Stimulated activated CD4-positive, alpha-beta T cell treated with anti-CD3 and anti-CD28 coated beads, Interleukin-1b, Interleukin-23, amount 100 ng/mL, for 24 hours (primary cell): ENCODE measurements at places on chromosomes 1 and 21.

- DNase-seq, result no peak
Observed at GRCh38 chr1:20078171-20078651, 8.2 kb downstream of the PLA2G5 start.

GRCh38 chr1:154429118-154429517, 24.0 kb downstream of the IL6R start:
- DNase-seq, result no peak

DNA sequence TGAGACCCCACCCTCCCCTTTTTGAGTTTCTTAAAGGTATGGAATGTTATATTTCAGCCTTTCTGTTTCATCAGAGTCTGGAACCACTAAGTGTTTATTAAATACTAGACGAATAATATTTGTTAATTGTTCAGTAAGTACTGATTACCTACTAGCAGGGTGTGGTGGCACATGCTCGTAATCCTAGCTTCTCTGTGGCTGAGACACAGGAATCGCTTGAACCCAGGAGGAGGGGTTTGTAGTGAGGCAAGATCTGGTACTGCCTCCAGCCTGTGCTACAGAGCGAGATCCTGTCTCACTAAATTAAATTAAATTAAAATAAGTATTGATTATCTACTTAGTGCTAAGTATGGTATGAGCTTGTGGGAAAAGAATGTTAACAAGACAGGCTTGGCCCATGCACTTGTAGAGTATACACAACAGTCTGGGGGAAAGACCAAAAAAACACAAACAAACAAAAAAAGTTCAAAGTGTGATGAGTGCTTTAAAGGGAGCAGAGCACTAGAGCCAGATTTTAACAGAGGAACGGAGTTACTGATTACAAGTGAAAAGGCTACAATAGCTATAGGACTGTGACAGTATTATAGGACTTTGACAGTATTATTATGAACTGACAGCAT, 2.4 kb downstream of the CEPT1 start:
- DNase-seq, result no peak

- no peak for DNase-seq
Observed at GRCh38 chr1:208431721-208432120, 187.5 kb upstream of the PLXNA2 start.

GRCh38 chr1:21779613-21780521, 3.1 kb downstream of the USP48 start:
- no peak for DNase-seq

DNA sequence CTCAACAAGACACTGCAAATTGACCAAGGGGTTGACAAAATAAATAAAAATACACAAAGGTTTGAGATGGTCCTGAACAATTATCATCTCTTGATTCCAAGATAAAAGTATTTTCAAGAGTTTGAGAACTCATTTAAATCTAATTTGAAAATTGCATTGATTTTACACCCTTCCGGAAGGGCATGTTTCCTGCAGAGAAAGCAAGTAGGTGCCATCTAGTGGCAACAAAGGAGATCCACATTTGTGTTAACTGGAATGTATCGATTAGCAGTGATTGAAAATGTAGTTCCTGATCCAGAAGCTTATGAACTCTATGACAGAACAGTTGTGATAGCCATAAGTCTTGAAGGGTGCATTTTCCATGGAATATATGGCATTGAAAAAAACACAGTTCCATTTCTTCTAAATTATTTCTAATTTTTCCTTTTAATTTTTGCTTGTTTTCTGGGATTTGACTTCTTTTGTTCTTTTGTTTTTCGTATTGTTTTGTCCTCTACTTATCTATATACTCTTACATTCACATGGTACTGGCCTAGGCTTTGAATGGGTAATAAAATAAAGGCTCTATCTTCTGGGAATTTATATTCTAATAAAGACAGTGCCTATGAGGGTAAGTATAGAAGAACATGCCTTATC, 143.7 kb downstream of the DNM3 start:
- DNase-seq, result no peak

DNA sequence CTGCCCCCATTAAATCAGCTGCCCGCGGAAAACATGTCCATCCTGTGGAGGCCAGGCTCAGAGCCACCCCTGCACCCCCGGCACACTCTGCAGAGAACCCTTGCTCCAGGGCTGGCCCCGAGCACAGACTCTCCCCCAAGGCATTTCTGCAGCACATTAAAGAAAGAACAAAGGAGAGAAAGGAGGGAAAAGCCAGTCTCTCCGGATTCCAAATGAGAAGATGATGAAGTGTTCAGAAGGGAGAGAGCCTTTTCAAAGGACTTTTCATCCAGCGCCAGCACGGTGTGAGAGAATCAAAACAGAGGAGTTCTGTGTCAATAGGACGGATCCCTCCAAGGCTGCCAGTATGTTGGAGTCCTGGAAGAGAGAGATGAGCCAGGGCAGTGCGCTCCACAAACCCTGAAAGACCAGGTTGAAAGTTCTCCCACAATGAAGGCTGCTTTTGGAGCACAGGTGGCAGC, 498.3 kb downstream of the NPHP4 start:
- no peak for DNase-seq

GRCh38 chr1:184489908-184490307, 103.1 kb downstream of the C1orf21 start:
- no peak for DNase-seq

- no peak for DNase-seq
Observed at GRCh38 chr1:161910604-161911003, 113.1 kb downstream of the OLFML2B start.

GRCh38 chr1:168285521-168285790, 4.8 kb downstream of the TBX19 start:
- DNase-seq, result no peak

- DNase-seq, result no peak
Observed at GRCh38 chr1:150194381-150195031, 41.4 kb downstream of the ANP32E start.

GRCh38 chr21:41322496-41323382, 6.1 kb downstream of the FAM3B start:
- DNase-seq, result no peak

DNA sequence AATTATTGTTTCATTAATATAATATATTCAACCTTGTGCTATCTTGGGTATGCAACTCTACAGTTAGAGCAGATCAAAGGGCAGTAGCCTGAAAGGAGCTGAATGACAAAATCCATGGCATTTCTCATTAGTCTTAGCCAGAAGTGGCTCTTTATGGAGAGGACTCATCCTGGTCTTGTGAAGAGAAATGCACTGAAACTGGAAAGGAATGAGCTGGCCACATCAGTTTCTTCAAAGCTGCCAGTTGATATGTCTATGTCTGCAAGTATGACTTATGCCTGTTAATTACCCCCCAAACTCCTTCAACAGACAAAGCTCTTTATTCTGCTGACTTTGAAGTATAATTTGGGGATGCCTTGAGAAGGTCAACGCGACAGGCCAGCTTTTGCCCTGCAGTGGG, 119.0 kb upstream of the UBE2U start:
- no peak for DNase-seq

DNA sequence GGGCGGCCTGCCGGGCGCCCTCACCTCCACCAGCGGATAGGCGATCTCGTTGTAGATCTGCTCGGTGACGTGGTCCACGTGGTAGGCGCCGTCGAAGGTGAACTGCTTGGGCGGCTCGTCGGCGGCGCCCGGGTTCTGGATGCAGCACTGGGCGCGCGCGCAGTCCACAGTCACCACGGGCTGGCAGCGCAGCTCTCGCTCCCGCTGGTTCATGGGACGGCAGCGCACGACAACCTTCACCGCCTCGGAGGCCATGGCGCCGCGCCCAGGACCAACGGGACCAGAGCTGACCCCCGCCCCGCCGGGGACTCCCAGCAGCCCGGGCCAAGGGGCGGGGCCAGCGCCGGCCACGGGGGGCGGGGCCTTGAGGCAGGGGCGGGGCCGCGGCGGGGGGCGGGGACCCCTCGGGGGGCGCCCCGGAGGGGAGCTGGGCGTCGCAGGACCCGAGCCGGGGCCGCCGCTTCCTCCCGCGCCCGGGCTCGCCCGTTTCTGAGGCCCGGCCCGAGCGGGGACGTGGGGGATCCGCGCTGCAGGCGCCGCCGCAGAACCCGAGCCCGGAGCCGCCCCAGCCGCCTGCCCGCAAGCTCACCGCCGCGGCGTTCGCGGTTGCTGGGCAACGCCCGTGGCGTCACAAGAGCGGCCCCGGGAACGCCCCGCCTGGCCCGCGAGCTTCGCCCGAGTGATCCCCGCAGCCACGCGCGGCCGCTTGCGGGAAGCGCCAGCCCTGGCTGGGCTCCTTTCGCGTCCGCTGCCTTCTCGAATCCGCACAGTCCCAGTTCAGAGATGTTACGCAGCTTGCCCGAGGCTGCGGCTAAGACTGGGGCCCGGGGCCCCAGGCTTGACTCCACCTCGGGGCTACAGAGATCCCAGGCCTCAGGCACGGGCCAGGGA, at the start of gene KIF17:
Gene KIF17 (minus strand): TSS at position 556 of the 891 bp plus-strand sequence. CDS start 301 bp downstream, at position 255.
- peak; percentile 46 for DNase-seq

DNA sequence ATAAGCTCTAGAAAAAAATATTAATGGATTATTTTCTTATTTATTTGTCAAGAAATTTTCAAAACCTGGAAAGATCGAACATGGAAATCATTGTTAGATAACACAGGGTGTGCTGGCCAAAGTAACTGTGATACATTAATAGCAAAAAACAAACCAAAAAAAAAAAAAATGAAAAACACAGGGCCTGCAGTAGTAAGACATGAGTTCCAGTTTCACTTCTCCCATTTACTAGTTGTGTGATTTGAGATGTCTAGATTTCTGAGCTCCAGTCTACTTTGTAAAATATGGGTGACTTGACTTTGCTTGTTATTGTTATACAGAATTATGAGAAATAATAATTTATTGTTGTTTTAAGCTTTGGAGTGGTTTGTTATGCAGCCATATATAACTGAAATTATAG, 13.6 kb downstream of the FAM177B start:
- no peak for DNase-seq

GRCh38 chr1:202806845-202807450, 1.3 kb downstream of the KDM5B start:
- no peak for DNase-seq

GRCh38 chr1:184212649-184213314, 161.3 kb downstream of the TSEN15 start:
- no peak for DNase-seq
